Posterior vena cava (tissue), 2 donors: ENCODE measurements at places on chromosomes 6 and 20. TPM values are rescaled to one million over a fixed set of nuclear protein-coding genes. Genes with fewer than 3 reads are reported as not detected.

DNA sequence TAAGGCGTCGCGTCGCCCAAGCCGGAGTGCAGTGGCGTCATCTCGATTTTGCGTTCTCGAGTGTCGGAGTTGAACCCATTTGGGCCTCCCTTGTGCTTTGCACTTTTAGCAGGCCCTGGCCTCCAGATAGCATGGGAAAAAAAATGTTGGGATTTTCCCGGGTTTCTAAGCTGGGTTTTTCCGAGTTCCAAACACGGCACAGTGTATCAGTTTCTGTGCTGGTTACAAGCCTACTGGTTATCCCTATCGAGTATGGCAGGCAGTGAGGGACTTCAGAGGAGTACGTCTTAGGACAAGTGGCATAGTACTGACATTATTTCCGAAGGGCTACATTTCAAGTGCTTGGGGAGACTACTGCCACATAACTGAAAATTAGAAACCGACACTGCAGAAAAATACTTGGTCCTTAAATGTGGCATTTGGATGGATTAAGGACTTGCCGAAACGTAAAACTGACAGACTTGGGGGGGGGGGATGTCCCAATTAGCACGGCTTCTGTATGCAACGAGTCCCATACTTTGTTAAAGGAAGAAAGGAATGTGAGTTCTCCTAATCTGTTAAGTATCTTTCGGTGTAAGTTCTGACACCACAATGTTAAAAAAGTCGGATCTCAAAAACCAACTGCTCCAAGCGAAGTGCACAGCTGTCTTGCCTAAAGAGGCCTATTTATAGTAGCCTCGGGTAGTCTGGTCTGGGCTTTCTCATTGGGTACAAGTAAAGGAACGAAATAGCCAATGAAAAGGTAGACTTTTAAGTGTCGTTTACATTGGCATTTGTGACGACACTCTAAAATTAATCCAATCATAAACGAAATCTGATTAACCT, 70.2 kb downstream of the HFE start:
- no peak for DNase-seq

DNA sequence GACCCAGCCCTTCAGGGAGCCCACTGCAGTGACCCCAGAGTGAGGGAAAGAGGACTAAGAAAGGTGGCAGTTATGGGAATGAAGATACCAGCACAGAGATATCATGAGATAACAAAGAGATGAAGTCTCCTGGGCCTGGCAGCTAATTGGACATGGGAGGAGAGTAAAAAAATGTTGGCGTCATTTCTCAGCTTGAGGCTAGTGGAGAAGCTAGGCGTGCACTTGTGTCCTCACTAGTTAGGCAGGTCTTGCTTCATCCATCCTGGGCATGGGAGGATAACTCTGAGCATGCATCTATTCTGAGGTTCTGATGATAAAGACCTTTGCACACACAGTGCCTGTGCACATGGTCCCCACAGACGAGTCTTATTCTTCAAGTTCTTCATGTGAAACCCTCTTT, 4.1 kb upstream of the GFOD1 start:
- DNase-seq = no peak

DNA sequence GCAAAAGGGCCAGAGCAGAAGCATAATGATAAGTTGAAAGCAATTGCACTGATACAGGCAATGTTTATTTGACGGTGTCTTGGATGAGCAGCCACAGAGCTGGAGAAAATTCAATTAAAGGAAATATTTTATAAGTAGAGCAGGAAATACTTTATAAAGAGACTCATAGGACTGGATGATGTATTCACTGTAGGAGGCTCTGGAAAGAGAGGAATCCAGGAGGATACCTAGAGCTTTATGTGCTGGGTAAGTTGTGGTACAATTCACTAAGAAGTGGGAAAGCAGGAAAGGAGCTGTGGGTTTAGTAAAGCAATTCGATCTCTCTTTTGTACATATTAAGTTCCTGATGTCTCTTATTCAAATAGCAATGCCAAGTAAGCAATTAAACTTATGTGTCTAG, 86.3 kb downstream of the C6orf118 start:
- DNase-seq = no peak

GRCh38 chr20:58001381-58001780, 227.1 kb downstream of the ANKRD60 start:
- DNase-seq = no peak

Gene SLC22A3
- total RNA-seq = 26.6 TPM

Gene KHDC1
- 1.1 TPM for total RNA-seq

Gene HLA-A
- total RNA-seq = 444 TPM

DNA sequence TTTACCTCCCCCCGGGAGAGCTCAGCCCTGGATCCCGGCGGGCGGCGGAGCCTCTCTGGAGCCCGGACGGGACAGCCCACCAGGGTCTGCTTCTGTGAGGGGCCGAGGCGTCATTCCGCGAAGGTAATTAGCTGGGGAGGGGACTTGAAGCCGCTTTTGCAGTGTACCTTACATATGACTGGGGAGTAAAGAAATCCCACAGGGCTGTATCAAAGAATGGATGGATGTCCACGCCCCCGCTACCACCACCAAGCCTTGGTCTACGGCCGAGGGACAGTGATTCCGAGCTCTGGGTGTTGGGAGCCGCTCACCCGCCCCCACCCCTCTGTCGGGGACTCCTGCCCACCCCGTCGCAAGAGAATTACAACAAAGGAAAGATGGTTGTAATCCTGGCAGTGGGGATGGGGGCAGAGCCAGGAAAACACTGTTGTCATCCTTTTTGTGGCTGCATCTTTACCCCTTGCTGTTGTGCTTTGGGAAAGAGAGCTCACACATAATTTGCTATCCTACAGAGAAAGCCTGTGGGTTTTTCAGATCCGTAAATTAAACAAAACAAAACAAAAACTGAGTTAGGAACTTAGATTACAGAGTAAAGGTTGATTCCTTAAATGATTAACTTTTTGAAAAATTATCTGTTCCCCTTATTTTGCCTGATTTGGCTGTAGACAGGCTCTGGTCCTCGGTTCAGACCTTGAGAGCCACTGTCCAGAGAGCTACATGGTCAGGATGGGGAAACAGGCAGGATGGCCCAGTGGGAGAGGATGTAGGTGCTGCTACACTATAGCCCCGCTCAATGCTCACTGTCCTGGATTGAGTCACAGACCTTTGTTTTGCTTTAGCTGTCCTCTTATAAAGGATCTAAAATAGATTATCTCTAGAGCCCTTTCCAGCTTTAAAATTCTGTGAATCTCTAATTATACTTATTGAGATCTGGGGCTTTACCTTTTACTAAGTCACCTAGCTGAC, 997 bp upstream of the FBXO30 start:
- DNase-seq = peak; percentile 81

Gene IYD
- not detected for total RNA-seq

DNA sequence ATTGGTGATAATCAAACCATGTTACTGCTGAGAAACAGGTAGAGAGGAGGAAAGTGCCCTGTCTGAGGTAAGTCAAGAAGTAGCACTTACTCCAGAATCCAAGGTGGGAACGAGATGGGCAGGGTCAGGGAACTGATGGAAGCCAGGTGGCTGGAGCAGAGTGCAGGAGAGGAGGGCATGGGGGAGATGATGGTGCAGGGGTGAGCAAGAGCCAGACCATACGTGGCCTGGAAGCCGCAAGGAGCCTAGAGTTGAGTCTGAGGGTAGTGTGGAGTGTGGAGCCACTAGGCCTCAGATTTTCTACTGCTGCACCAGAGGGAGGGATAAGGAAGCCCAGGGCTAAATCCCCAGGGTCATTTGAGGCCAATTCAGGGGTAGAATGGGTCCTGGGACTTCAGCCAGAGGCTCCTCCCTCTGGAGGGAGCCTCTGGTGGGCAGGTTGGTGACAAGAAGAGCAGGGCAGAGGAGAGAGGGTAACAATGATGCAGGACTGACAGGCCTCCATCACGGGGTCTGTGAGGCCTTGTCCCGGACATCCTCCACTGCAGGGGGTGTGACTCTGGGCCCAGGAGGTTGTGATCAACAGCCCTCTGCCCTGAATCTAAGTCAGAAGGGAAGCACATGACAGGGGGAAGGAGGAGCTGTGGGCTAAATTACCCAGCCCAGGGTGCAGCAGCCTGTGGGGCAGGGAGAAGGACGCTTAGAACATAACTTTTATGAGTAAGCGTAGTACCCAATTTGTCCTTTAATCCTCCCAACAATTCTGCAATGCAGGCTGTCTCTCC, 28.7 kb downstream of the COX4I2 start:
- no peak for DNase-seq

GRCh38 chr6:143542888-143543287, 31.4 kb upstream of the FUCA2 start:
- no peak for DNase-seq

GRCh38 chr6:154732538-154733182, 556 bp upstream of the SCAF8 start:
- DNase-seq = no peak

GRCh38 chr20:37238935-37239451, 22.6 kb downstream of the GHRH start:
- no peak for DNase-seq

DNA sequence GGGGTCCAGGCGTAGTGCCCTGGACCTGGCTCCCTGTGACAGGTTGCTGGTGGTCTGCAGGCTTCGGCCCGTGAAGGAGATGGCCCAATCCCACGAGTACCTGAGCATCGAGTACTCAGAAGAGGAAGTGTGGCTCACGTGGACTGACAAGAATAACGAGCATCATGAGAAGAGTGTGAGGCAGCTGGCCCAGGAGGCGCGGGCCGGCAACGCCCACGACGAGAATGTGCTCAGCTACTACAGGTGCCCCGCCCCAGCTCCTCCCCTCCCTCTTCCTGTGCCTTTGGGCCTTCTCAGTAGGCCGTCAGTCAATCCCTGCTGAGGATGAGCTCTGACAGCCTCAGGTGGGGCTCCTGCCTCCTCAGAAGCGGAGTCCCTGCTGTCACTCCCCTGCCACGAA, 42.6 kb downstream of the UQCC2 start:
- no peak for DNase-seq

GRCh38 chr20:49785149-49785851, 27.3 kb upstream of the SLC9A8 start:
- no peak for DNase-seq

GRCh38 chr6:49646130-49646824, 9.6 kb upstream of the RHAG start:
- no peak for DNase-seq

DNA sequence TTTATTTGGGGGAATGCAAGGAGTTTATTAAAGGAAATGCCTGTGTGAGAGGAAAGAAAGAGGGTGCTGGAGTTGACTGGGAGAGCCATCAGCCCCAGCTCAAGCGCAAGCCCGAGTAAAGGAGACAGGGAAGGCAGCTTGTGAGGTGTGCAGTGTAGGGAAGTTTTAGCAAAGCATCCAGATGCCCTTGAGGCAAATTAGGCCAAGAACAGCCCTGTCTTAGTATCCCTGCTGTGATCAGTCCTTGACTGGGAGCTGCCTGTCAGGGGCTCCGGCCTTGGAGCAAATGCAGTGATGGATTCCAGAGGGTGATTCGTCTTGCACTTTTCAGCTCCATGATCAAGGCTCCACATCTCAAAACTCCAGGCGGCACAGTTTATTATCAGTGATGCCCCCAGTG, 561.7 kb downstream of the KIF16B start:
- no peak for DNase-seq

DNA sequence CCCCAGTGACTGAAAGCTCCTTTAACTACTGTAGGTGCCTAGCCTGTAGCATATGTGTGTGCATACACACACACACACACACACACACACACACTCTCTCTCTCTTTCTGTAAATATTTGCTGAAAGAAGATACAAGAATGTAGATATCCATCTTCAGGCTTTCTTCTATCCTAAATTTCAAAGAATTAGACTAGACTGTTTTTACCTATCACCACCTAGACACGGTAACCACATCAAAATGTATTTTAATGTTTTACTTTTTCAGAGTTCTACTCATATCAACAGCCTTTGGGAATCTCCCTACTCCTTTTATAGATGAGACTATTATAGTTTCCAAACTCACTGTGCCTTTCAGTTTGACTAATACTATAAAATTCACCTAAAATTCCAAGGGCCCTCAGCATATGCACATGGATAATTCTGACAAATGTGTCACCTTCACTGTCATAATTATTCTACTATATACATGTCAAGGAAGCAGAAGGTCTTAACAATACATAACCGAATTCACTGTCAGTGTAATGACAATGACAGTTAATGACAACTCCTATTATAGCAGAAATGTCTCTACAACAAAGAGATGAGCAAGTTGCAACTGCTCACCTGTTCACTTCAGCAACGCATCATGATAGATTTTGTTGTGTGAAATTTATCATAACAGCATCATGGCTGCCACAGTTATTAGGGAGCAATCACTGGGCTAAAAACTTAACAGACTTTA, 236.5 kb downstream of the GMPR start:
- no peak for DNase-seq

DNA sequence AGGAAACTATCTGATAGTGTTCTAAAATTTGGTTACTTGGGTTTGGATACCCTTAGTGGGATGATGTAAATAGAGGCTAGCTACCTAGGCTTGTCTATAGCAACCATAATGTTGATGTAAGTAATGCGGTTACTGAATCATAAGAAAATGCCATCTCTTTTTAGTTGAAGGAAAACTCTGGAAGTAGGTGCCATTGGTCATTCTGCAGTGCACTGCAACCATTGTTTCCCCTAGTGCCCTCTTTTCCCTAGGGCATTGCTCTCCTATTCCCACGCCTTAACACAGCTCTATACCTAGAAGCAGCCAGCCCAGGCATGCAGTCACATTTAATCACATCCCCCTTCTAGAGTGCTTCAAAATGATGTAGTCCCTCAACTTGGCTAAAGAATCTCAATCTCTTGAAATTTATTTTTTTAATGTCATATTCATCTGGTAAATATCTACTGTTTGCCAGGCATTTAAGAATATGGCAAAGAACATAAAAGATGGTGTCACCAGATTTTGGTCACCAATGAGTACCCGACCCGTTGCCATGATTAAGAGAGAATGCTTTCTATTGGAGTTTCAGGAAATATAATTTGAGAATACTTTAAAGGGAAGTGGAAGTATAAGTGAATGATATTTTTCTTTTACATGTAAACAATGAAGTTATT, 10.4 kb downstream of the LOC128125822 start:
- DNase-seq = no peak

DNA sequence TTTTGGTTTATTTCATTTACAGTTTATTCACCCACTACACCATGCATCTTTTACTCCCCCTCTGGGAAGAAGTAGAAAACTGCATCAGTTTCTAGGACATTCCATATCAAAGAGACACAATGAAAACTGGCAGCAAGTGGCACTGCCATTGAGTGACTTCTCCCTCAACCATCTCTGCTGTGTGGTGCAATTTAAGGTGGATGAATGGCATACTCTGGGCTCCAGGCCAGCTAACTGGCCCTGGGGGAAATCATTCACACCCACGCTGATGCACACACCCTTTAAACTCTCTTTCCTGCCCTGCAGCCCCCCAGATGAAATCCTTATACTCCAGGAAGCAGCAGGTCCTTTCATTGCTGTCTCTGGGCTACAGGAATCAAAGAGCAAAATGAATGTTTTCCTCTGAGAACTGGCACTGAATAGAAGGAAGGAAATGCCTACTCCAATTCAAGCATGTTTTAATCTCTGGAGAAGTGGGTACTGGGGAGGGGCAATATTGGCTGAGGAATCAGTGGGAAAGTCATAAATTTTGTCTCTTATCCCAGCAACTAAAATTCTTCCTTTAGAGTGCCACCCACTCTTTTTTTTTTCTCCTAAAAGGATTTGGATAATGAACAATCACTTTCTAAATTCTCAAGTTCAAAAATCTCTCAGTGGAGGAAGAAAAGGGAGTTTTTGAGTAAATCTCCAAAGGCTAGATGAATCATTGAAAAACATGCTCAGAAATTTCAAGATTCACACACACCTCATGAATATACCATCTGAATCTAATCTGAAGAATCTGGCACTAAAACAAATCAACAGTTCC, 16.9 kb upstream of the RFPL4B start:
- no peak for DNase-seq

Gene GLP1R
- not detected for total RNA-seq
